ENCODE measurements at places on chromosomes 3 and 15.

DNA sequence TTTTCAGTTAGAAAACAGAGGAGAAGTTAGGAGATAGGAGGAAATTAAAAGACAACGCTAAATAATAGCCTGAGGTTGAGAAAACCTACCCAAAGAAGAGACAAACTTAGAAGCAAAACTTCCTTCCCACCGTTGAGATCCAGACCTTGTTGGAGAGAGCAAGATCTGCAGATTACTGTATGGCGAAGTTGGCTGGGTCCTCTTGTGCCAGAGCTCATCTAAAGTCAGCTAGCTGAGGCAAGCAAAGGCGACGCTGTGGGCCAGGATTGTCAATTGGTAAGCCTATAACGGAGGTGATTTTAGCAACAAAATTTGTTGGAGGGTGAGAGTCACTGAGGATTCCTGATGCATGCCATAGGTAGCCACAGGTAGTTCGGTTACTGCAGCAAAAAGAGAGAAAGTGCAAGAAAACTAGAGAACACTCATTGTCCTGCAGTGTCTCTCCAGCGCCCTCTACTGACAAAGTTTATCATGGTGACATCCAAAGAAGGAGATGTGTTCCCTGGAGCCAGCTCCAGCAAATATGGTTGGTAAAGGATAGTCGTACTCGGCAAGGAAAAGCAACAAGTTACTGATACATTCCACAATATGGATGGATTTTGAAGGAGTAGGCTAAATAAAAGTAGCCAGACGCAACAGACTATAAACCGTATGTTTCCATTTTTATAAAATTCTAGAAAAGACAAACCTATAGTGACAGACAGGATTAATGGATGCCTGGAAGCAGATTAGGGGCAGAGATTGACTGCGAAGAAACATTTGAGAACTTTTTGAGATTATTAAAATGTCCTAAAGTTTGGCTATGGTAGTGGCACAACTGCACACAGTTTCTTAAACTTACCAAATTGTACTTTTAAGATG lies 9.8 kb upstream of the OR5K4 start:
- no peak for DNase-seq

DNA sequence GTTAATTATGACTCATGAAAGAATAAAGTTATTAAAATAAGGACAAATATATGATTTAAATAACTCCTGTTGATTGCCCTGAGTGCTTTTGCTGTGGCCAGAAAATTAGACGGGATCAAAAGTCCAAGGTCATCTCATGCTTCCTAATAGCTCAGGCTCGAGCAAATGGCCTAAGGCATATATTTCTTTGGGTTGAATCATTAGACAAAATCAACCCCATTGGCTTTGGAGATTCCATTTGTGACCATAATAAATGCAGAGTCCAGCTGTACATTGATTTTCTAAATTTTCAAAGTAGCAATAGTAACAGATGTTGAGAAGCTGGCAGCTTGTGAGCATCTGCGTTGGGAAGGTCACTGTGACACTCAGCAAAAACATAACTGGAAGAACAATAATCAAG lies 464.5 kb upstream of the TGFBR2 start:
- no peak for DNase-seq

- DNase-seq: no peak
Observed at GRCh38 chr3:16253601-16254000, 11.1 kb downstream of the DPH3 start.

GRCh38 chr3:46908986-46909534 lies 31.5 kb downstream of the PTH1R start:
- DNase-seq: no peak

DNA sequence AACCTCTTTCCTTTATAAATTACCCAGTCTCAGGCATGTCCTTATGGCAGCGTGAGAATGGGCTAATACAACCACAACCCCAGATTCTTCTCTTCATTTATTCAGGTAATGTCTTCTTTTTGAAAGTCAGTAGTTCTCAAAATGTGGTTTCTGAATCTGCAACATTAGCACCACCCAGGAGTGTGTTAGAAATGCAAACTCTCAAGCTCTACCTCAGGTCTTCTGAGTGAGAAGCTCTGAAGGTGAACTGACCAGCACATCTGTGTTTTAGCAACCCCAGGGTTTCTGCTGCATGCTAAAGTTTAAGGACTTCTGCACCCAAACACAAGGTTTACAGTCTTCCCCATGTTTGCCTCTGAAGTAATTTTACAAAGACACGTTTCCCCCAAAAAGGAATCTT lies 22.3 kb upstream of the TRIM59 start:
- DNase-seq: no peak

DNA sequence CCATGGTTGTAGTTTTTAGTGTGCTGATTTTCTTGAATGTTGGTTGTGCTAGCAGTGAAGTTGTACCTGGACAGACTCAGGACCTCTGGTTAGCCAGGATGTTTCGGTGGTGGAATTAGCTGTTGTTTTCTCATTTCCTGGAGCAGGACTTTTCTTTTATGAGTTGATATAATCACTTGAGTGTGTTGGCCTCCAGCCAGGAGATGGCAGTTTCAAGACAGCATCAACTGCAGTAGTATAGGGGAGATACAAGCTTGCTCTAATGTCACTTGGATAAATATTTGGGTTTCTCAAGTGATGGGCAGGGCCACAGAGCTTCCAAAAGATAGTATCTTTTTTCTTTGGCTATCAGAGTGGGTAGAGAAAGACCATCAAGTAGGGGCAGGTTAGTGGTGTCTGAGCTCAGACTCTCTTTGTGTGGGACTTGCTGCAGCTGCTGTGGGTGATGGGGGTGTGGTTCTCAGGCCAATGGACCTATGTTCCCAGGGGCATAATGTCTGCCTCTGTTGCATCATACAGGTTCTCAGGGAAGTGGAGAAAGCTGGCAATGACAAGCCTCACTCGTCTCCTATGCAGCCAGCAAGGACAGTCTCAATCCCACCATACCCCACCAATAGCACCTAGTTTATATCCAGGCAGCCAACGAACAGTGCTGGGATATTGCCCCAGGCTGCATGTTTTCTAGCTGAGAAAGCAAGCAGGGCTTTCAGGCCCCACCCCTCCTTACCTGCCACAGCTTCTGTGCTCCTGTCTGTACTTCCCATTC lies 14.6 kb upstream of the OR5K2 start:
- DNase-seq: no peak

- DNase-seq: no peak
Observed at GRCh38 chr15:74109713-74110112, 20.7 kb upstream of the ISLR2 start.

GRCh38 chr15:47505712-47506328 lies 211.5 kb upstream of the SEMA6D start:
- no peak for DNase-seq

DNA sequence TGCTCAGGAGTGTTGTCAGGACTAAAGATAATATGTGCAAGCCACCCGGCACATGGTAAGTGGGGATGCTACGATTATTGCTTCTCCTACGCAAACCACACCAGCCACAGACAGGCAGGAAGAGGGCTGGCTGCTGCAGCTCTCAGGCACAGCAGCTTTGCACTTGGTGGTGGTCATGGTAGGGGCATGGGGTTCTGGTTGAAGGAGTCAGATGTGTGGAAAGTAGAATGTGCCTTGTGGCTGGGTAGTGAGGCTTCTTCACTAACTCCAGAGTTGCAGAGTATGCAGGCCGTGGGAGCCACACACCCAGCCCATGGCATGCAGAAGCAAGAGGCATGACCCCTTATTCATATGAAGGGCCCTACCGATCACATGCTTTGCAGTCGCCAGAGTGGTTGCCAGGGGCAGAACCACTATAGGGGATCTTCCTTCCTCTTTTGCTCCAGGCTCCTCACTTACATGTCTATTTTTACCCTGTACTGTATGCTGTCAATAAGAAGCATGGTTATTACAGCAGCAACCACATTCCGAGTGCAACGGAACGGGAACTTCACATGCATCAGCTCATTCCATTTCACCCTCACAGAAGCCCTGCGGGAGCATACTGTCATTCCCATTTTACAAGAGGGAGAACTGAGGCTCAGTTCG lies 59.2 kb upstream of the HERC1 start:
- DNase-seq: peak; percentile 33

DNA sequence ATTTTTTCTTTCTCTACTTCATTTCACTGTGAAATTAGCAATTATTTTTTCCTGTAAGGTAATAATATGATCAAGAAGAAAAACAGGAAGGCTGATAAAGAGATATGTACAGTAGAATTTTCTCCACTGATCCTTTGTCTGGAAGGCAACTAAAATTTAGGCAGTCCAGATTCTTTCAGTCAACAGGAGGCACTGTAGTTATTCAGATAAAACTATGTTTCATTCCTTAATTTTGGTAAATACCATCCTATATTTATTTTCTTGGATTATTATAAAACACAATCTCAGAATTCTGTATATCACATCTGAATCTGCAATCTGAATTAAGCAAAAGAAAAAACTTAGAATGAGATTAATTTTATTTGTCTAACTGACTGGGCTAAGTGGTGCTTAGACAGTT lies 343.2 kb downstream of the LSAMP start:
- no peak for DNase-seq
